ENCODE measurements at places on chromosomes 3 and 15. TPM values are rescaled to one million over a fixed set of nuclear protein-coding genes. Genes with fewer than 3 reads are reported as not detected.

Gene MORC1
- total RNA-seq, result not detected

DNA sequence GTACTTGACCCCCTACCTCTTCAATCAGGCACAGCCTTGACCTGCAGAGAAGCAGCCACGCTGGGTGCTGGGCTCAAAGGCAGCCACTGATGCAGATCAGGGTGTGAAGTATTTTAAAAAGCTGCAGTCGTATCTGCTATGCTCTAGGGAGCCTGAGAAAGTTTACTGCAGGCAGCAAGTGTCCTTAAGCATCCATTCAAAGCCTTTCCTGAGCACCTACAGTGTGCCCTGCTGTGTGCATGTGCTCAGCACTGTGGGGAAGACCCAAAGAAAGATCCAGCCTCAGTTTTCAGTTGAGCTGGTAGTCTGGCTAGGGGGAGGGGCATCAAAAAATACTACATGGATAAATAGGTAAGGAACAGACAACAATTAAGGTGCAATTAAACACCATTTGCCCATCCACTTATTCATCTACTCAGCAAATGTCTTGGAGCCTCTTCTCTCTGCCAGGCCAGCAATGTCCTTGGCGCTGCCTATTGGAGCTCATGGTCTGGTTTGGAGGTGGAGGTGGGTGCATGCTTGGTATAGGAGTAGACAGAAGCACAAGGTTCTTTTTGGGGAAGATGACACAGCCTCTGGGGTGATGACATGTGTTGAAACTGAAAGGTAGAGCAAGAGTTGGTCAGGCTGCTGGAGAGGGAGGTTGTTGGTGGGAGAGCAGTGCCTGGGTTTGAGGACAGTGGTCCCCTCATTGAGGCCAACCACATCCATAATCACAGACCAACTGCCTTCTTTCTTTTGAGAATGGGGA, 85.9 kb upstream of the PRR23C start:
- DNase-seq, result no peak

DNA sequence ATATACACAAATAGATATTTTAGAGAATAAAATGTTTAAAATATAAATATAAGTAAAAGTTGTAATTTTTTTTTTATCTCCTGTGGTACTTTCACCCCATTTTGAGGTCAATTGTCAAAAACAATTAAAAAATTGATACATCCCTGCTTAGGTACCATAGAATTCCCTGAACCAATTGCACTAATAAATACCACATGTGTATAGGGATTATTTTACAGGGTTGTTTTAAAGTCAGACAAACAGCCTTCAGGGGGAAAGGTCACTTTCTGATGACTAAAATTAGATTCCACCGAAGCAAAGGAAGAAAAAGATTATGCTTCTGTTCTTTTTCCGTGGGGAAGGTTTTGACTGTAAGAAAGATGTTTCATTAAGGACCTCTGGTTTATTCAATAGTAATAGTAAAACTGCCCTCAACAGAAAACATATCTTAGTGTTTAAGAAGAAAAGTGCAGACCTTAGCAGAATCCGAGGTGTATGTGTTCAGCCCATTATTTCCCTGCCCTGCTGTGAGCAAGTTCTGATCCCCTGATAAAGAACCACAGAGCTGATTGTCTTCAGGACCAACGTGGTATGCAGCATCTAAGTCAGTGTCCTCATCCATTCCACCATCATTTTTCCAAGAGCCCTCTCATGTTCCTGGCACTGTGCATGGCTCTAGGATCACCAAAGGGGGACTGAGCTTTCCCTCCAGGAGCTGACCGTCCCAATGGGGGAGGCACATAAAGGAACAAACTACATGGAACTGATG, 132.9 kb upstream of the IL12A start:
- no peak for DNase-seq

Gene NCEH1
- 7.8 TPM for total RNA-seq

- no peak for DNase-seq
Measured at GRCh38 chr15:70633991-70634390, 129.4 kb downstream of the UACA start.

Gene SOX14
- total RNA-seq, result not detected

Gene TMIE
- not detected for total RNA-seq

Gene CHST14
- 15.3 TPM for total RNA-seq
